ENCODE measurements at places on chromosomes 1 and 21.

GRCh38 chr1:82845866-82846265 is 1045.1 kb downstream of the ADGRL2 start:
- no peak for DNase-seq

GRCh38 chr1:66351478-66351877 is 182.5 kb upstream of the SGIP1 start:
- no peak for DNase-seq

- DNase-seq: no peak
Measured at GRCh38 chr1:57312869-57313268, 111.0 kb downstream of the DAB1 start.

- no peak for DNase-seq
Measured at GRCh38 chr1:109610609-109611307, 8.7 kb downstream of the GNAT2 start.

DNA sequence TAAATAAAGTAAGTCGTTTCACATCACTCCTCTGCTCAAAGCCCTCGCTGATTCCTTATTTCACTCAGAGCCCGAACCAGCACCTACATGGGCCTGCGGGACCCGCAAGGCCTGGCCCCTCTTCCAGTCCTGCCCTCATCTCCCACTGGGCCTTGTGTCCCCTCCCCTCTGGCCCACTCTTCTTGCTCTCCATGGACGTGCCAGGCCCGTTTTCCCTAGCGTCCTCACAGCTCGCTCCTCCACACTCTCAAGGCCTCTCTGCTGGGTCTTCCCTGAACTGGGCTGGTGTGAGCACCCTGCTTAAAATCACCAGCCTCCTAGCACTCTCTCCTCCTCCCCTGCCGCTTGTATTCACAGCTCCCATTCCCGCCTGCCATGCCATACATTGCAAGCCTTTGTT is 237.9 kb downstream of the FOXD2 start:
- DNase-seq: no peak

GRCh38 chr1:183590244-183591191 is at the start of gene NCF2:
NCF2 (minus strand) TSS chr1:183590459; CDS start chr1:183590329, 130 bp downstream.
- no peak for DNase-seq

- no peak for DNase-seq
Measured at GRCh38 chr1:231357831-231358354, 19.8 kb downstream of the SPRTN start.

DNA sequence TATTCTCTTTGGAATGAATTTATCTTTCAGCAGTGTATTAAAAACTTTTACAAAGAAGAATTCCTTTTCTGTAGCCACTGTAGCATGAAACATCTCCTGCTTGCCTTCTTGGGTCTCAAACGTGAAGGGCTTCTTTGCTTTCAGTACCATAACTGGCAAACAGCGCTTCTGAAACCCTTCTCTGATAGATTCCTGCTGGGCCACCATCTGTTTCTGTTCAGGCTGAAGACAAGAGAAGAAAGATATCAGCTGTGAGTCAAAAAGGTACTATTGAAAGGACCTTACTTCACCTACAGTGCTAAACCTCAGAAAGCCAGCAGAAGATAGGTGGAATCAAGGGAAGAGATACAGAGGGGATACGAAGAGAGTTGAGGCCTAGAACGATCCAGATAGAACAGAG is 10.5 kb downstream of the AIM2 start:
- DNase-seq: no peak

- no peak for DNase-seq
Measured at GRCh38 chr1:46577671-46578070, 26.2 kb upstream of the KNCN start.

GRCh38 chr1:41364442-41365319 is 3.4 kb downstream of the FOXO6 start:
- DNase-seq: no peak

GRCh38 chr1:3883194-3883925 is 16.7 kb downstream of the C1orf174 start:
- no peak for DNase-seq

- DNase-seq: peak; percentile 45
Measured at GRCh38 chr1:183804916-183805841, at the start of gene RGL1. RGL1 (plus strand) TSS chr1:183805120; CDS start chr1:183805298, 178 bp downstream.

- no peak for DNase-seq
Measured at GRCh38 chr1:66365635-66366034, 168.3 kb upstream of the SGIP1 start.

GRCh38 chr1:41655632-41656031 is 171.1 kb upstream of the EDN2 start:
- no peak for DNase-seq

DNA sequence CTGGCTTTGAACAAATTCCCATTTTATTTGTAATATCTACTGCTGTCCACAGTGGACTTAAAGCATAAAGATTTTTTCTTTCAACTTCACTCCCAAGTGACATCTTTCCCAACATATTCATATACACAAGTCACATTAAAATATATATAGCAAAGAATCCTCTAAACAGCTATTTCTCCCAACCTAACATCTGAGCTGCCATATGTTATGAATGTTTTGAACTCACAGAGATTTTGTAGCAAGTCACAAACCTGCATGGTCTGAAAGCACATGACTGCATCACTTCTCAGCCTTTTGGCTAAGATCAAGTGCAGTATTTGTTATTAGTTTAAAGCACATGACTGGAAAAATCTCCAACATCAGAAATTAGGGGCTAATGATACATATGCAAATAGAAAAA is 7.7 kb upstream of the HFM1 start:
- DNase-seq: no peak

Data from T1000 (cell line).